ENCODE measurements at places on chromosomes 16 and 17.
A peak's percentile ranks its signal among the peaks of the same experiment; 100 is the strongest.

DNA sequence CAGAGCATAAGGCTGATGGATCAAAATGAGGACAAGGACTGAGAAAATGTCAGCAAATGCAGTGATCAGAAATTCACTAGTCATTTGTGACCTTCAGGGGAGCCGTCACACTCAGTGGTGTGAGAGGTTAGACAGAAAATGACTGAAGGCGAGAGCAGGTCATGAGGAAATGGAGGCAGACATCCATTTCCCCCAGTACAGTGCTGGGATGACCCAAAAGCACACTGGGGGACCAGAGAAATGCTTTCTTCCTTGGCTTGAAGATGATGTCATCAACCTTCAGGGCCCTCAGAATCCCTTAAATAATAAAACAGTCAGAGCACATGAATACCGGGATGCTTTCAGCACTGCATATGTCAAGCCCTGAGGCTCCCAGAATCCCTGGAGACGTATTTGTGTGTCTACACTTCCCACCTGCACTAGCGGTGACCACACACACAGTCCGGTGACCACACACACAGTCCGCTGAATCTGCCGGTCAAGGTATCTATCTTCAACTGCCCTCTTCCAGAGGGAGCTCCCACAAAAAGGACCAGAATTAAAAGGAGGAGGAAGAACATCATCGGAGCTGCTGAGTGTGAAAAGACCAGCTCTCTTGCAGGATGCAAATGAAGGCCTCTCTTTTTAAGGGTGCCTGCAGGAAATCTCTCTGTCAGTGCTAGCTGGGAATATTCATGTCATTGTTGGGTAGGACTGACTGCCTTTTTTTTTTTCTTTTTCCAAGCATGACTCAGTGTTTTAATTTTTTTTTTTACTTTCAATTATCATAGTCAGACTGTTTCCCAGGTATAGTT, 8.2 kb downstream of the UBE2O start:
- DNase-seq, result no peak

GRCh38 chr17:838486-838885, 56.3 kb downstream of the MRM3 start:
- DNase-seq, result no peak

DNA sequence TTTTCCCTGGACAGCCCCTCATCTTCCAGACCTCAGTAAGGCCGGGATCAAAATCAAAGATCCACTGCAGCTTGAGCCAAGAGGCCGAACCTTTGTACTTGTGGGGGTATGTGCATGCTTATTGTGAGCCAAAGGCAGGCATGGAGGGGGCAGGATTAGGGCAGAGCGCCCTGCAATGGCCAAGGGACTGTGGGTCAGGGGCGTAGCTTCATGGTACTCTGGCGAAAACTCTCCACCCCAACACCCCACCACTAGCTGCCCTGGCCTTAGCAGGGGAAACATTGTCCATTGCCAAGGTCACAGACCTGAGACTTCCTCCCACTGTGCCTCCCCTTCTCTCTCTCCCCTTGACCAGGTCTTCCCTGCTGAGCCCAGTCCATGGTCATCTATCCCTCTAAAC, 90.1 kb downstream of the TMEM132E start:
- no peak for DNase-seq

- DNase-seq, result no peak
Observed at GRCh38 chr17:17053446-17054379, 11.5 kb downstream of the MPRIP start.

DNA sequence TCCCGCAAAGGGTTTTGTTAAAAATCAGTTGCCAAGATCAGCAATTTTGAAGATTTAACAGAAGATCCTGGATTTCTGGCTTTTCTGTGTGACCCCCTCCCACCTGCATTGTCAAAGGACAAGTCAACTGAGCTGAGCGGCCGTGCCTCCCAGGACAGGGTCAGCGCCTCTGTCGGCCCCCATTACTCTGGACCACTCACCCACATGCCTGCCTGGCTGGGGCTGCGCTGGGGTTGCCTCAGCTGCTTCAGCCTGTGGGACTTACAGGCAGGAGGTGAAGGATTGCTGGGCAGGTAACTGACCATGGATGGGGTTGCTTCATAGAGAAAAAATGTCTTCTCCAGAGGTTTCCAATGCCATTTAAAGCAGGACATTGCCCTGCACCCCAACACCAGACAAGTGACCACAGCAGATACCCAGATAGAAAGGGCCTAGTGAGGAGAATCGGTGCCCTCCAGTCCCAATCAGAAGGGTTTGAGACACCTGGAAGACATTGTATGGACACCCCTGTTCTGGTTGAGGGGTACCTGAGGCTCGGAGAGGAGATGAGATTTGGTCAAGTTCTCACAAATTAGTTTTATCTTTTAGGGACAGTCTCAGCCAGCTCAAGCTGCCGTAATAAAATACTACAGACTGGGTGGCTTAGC, 52.8 kb downstream of the SNX20 start:
- no peak for DNase-seq

DNA sequence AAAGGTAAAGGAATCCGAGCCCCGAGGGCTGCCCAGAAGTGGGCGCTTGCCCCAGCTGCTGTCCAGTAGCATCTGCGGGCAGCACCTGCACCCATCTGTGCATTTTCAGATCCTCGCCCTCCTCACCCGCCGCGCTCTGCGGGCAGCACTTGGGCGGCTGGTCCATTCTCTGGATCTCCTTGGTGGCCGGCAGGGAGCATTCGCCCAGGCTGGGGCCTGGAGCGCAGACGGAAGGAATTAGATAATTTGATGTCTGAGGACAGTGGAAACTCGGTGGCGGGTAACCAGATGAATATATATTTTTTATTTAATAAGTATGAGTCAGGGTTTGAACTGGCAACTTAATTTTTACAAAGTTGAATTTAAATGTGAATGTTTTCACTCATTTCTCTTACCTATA, 88.5 kb downstream of the NPIPB11 start:
- no peak for DNase-seq

- DNase-seq, result peak; percentile 82
Observed at GRCh38 chr17:7889166-7889955, 772 bp downstream of the CHD3 start.

GRCh38 chr17:16255481-16255921, 38.5 kb downstream of the PIGL start:
- no peak for DNase-seq

Measured in SW 1271 (cell line).